NCI-H1417 treated with DMSO at 0.1 percent for 48 hours (cell line): ENCODE measurements at places on chromosomes 3 and 15.

GRCh38 chr3:170520996-170521395, 64.9 kb downstream of the SLC7A14 start:
- no peak for DNase-seq

- DNase-seq, result no peak
Observed at GRCh38 chr15:58572521-58572920, 140.7 kb downstream of the LIPC start.

GRCh38 chr15:44738340-44738984, 2.1 kb downstream of the TRIM69 start:
- no peak for DNase-seq

DNA sequence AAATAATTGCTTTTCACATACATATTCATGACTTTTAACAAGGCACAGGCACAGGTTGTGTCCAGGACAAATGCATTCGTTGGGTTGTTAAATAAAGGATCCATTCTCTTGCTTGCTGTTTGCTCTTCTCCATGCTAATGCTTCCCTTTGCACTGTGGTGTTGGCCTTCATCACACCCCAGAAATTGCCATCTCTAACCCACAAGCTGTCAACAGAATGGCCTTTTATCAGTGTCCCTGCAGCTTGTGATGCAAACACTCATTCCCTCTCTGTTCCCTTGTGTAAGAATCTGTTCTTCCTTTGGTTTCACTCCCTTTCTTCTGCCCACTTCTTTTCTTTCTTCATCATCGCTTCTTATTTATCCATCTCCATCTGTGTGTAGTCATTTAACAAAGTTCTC, 72.2 kb downstream of the SLC7A14 start:
- DNase-seq, result no peak

DNA sequence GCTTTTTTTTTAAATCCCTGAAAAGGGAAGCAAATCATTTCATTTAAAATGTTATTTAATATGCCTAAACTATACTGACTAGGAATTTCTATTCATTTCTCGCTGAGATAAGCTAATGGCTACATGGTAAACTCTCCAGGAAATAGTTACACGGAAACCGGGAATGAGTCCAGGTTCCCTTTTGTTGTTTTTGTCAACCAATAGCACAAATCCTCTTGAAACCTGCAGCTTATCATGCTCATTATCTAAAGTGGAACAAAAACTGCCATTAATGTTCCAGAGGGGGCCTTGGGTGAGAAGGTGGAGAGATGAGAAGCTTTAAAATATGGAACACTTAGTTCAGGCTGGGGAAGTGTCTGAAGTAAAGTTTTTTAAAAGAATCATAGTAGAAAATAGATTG, 113.5 kb upstream of the ALCAM start:
- DNase-seq, result no peak

DNA sequence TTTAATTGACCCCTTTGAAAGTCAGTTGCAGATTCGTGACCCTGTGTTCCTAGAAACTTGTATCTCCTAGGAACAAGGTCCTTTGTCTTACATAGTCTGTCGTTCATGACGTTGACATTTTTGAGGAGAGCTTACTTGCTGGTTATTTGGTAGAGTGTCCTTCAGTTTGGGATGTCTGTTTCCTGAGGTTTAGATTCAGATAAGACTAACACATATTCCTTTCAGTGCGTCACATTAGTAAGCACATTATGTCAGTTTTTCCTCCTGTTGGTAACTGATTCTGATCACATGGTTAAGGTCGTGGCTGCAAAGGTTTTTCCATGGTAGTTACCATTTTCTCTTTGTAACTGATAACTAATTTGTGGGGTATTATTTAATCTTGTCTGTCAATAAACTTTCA, 80.8 kb downstream of the PCCB start:
- no peak for DNase-seq

GRCh38 chr3:126107203-126107939, 23.4 kb upstream of the SLC41A3 start:
- no peak for DNase-seq

GRCh38 chr3:194773771-194774455, 88.2 kb downstream of the FAM43A start:
- DNase-seq, result no peak

- DNase-seq, result no peak
Observed at GRCh38 chr3:4174791-4175190, 128.4 kb upstream of the SETMAR start.

- no peak for DNase-seq
Observed at GRCh38 chr3:189278221-189278620, 106.5 kb downstream of the TPRG1 start.

DNA sequence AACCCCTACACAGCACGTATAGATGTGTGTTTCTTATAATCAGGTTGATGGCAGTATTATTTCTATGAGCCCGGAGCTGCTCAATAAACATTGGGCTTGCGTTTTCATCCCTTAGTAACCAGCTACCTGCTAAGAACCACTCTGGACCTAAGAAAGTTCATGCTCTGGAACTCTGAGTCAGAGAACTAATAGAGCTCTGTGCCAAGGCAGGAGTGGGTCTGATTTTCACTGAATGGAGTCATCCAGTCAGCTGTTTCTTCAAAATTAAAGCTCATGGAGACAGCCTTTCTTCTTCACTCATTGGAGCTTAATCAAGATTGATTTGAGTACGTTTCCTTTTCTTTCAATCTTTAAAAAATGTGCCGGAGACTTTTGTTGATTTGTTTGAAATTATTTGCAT, 145.7 kb downstream of the BBX start:
- DNase-seq, result no peak

- DNase-seq, result no peak
Observed at GRCh38 chr3:7779331-7779730, 722.3 kb upstream of the LMCD1 start.

DNA sequence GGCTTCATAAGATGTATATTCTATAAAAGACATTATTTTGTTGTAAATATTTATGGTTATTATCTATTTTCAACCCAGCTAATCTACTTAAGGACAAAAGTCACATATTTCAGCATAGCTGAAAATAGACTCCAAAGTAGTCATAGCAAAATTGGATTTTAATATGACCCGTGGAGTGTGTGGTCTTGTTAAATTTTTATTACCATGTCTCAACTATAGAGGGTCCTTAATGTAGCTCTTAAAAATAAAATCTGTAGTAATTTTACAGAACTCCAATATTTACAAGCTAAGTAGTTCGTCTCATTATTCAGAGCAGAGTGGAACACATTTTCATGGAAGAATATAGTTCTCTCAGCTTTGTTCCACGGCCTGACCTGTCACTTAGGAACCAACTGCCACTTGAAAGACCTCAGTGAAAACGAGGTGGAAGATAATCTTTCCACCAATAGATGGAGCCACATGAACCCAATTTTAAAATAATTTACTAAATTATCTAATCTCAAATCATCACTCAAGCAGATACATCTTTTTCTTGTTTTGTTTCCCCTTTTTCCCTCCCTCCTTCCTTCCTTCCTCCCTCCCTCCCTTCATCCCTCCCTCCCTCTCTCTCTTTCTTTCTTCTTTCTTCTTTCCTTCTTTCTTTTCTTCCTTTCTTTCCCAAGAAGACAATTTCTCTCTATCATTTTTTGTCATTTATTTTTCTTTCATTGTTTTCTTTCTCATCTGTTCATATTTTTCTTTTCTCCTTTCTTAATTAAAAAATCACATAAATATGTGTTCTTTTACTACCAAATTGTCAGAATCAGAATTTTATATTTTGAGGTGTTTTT, 97.2 kb downstream of the CLDN1 start:
- no peak for DNase-seq

- no peak for DNase-seq
Observed at GRCh38 chr3:124318014-124318413, 326.1 kb upstream of the ROPN1 start.

GRCh38 chr3:149352556-149352955, 19.1 kb upstream of the TM4SF18 start:
- no peak for DNase-seq

DNA sequence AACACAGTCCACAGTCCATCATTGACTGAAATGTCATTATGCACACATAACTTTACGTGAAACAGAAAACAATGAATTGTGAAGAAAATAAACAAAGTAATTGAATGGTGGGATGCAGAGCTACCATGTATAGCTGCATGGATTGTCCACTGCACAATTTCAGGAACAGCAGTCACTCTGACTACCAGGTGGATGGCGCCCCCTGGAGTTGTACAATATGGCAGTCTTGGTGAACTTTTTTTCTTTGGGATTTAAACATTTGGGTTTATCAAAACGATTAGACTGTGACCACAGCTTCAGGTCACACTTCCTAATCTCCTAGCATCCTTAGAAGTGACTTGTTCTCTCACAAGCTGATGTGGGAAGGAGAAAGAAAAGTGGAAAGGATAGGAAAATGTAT, 48.9 kb upstream of the TCF12 start:
- no peak for DNase-seq

DNA sequence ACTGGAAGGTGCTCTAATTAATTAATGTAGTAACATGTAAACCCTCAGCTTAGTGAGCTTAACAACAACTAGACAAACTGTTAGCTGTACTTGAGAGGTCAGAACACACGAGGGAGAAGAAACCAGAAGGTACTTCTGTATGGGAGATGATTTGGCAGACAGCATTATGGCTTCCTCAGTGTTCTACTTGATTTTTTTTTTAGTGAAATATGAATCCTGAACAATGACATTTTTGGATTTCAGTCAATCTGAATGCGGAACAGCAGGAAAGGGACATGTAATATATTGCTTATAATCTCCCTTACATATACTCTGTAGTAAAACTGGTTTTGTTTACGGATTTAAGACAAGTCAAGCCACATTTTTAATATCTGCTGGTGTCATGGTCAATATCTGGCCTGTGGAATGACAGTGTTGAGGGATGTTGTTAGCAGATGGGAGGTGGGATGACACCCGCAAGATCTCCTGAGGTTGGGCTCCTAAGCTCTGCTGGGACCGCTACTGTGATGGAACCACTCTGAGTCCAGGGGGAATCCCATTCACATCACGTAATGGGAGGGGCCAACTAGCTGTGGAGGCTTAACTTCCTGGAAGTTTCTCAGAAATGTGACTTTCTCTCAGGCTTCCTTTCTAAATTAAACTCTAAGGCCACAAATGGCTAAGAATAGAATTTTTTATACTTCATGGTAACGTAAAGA, 18.7 kb downstream of the TNFAIP8L3 start:
- DNase-seq, result no peak

- no peak for DNase-seq
Observed at GRCh38 chr3:81105789-81106488, 655.5 kb downstream of the GBE1 start.

DNA sequence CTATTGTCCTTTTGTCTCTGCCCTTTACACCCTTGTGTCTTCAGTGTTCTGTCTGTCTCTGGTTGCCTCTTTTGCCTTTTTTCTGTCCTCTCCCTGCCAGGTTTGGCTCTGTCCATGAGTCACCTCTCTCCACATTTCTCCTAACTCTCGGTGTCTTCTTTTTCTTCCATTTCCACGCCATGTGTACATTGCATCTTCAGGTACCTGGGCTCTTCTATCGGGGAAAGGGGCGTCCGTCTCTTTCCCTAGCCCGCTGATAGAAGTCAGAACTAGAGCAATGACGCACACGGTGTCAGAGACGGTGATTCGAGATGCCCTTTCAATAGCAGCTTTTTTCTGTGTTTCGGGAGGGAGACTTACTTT, 641 bp downstream of the OPA1 start:
- no peak for DNase-seq

GRCh38 chr15:101266034-101266433, 11.3 kb downstream of the SELENOS start:
- no peak for DNase-seq
